GM23248 (cell line): ENCODE measurements at places on chromosomes 12 and 14. TPM values are rescaled to one million over a fixed set of nuclear protein-coding genes. Genes with fewer than 3 reads are reported as not detected.

DNA sequence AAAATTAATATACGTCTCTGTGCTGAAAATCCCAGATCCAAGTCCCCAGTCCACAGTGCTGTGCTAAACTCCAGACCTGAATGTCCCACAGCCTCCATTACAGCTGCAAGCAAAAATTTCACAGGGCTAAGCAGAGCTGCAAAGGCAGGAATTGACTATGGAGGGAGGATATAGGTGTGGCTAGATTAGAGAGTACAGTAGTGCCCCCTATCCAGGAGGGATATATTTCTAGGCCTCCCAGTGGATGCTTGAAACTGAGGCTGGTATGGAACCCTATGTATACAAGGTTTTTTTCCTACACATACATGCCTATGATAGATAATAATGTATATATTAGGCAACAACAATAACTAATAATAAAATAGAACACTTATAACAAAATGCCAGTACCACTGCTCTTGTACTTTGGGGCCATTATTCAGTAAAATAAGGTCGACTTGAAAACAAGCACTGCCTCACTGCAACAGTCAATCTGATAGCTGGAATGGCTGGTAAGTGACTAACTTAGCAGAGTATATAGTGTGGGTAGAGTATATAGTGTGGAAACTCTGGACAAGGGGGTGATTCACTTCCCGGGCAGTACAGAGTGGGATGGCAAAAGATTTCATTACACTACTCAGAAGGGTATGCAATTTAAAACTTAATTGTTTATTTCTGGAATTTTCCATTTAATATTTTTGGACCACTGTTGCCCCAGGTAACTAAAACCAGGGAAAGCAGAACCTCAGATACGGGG is 82.7 kb downstream of the C14orf132 start:
- DNase-seq, result peak; percentile 84
- H3K36me3 ChIP-seq, result no peaks in the 10 kb centered on the region
- peak overlapping the region; percentile 81 for H3K27ac ChIP-seq
- peak overlapping the region; percentile 18 for H3K4me3 ChIP-seq
- H3K27me3 ChIP-seq, result no peaks in the 10 kb centered on the region

GRCh38 chr12:69247268-69248018 is 8.1 kb downstream of the CPSF6 start:
- no peak overlapping the region for H3K4me3 ChIP-seq
- H3K36me3 ChIP-seq, result no peaks in the 10 kb centered on the region
- DNase-seq, result no peak

Gene KCNMB4
- 1.8 and 2.7 TPM in 2 replicates for total RNA-seq

Gene ACACB
- 1.0 and 4.1 TPM in 2 replicates for total RNA-seq

- no peak for DNase-seq
- no peak overlapping the region for H3K4me3 ChIP-seq
- H3K4me1 ChIP-seq, result no peaks in the 10 kb centered on the region
- H3K36me3 ChIP-seq, result no peaks in the 10 kb centered on the region
- no peaks in the 10 kb centered on the region for H3K27me3 ChIP-seq
Measured at GRCh38 chr14:43184540-43184939, 1322.5 kb downstream of the FSCB start.

Gene IAPP
- total RNA-seq, result not detected in 2 replicates

- peak overlapping the region; percentile 96 for H3K27ac ChIP-seq
- peaks cover 26% of the 10 kb centered on the region for H3K4me1 ChIP-seq
- H3K27me3 ChIP-seq, result no peaks in the 10 kb centered on the region
- peak overlapping the region; percentile 100 for H3K4me3 ChIP-seq
- H3K36me3 ChIP-seq, result no peaks in the 10 kb centered on the region
Measured at GRCh38 chr14:39169541-39169900, 612 bp downstream of the TRAPPC6B start.

Gene LIN7A
- total RNA-seq, result 1.0 and 1.5 TPM in 2 replicates

Gene TCL1B
- total RNA-seq, result not detected in 2 replicates

DNA sequence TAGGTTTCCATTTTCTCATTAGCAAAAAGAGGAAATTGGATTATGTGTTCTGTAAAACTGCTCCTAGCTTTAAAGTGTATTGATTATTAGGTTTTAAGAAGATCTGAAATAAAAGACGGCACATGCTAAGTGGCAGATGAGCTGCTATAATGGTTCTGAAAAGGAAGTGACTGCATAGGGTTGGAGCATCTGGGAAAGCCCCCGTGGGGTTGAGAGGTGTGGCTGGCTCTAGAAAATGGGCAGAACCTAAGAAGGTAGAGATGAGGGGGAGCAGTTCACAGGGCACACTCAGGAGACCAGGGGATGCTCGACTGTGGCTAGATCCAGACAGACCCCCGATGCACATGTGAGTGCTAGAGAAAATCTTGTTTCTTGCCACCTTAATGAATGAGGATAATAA is 1.9 kb downstream of the IFNG-AS1 start:
- no peaks in the 10 kb centered on the region for H3K4me1 ChIP-seq
- no peak overlapping the region for H3K4me3 ChIP-seq
- no peaks in the 10 kb centered on the region for H3K27me3 ChIP-seq
- no peak for DNase-seq

GRCh38 chr14:32345311-32345791 is 16.3 kb downstream of the AKAP6 start:
- H3K4me3 ChIP-seq, result no peak overlapping the region
- peak; percentile 35 for DNase-seq
- no peak overlapping the region for H3K27ac ChIP-seq

DNA sequence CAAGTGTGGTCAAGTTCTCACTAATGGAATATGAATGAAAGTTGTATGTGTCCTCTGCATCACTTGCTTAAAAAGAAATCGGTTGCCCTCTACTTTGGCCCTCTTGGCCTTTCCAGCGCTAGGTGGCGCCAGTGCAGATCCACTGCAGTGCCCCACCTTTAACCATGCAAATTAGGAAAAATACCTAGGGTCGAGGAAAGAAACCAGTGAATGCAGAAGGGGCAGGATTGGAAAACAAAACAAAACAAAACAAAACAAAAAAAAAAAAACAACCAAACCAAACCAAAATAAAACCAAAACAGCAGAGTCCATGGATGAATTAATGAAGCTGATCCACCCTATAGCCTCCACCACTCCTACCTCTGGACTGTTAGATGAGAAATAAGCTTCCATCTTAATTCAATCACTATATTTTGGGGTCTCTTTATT is 12.9 kb upstream of the NEMF start:
- H3K4me3 ChIP-seq, result no peak overlapping the region
- peaks cover 28% of the 10 kb centered on the region for H3K4me1 ChIP-seq
- H3K36me3 ChIP-seq, result no peaks in the 10 kb centered on the region
- H3K27ac ChIP-seq, result no peak overlapping the region
- no peaks in the 10 kb centered on the region for H3K27me3 ChIP-seq
- peak; percentile 79 for DNase-seq
